ENCODE measurements at places on chromosomes 11 and 22.

DNA sequence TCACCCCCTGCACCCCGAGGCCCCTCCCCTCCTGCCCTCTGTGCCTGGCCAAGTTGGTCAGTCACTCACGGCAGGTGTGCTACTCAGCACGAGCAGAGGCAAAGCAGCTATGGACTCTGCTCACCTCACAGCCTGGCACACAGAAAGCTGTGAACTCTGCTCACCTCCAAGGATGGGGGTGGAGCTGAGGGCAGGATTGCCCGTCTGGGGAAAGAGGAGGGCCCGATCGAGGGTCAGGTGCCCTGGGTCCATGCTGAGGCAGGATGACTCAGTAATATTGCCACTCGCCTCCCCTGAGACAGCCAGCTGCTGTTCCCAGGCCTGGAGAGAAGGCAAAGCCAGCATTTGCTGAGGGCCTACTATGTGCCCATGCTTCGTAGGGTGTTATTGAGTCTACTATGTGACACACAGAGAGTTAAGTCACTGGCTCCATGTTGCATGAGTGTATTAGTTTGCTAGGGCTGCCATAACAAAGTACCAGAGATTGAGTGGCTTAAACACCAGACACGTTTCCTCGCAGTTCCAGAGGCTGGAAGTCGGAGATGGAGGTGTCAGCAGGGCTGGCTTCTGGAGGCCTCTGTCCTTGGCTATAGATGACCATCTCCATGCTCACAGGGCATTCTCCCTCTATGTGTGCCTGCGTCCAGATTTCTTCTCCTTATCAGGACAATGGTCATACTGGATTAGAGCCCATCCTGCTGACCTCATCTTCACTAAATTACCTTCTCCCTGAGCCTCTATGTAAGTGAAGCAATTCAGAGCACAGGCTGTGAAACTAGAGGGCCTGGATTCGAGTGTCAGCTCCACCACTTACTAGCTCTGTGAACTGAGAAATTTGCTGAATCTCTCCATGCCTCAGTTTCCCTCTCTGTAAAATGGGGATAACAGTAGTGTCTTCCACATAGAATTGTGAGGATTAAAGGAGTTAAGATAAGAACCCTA is 13.2 kb upstream of the TSKU start:
- no peak for DNase-seq

GRCh38 chr11:29629286-29629685 is 387.5 kb downstream of the KCNA4 start:
- no peak for DNase-seq

- peak; percentile 92 for DNase-seq
These were observed at the start of gene AP2A2 for GRCh38 chr11:925496-926301. Gene AP2A2 (plus strand): TSS chr11:925870. CDS start chr11:926022, 152 bp downstream.

DNA sequence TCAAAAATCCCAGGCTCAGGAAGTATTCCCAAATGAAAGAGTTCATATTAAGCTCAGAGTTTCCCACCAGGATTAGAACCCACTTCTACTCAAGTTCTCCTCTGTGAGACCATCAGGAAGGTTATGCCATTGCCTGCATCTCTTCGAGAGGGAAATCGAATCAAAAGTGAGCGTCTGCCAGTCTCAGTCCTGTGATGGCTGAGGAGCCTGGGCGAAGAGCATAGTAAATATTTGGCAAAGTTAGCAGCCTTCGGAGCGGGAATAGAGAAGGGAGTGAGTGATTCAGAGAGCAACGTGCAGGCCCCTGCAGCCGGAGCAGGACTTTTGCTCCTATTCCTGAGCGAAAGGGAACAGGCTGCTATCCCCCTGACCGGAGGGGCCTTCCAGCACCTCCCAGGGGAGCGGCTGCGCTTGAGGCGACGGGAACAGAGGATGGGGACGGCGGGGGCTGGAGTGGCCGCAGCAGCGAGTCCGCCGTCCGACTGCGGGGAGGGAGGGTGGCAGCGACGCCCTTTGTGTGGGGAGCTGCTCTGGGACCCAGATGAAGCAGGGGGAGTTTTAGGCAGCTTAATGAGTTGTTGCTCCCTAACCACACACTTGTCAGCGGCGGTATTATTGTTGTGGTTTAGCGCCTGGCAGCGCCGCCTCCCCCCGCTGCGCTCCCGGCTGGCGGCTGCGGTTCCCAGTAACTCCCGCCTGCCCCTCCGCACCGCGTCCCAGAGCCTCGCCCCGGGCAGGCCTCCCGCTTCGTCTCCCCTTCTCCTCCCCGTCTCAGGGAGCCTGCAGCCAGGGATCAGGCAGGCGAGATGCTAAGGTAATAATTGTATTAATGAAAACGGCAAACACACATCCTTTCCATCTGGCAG is 21.7 kb upstream of the NRGN start:
- DNase-seq, result peak; percentile 24

DNA sequence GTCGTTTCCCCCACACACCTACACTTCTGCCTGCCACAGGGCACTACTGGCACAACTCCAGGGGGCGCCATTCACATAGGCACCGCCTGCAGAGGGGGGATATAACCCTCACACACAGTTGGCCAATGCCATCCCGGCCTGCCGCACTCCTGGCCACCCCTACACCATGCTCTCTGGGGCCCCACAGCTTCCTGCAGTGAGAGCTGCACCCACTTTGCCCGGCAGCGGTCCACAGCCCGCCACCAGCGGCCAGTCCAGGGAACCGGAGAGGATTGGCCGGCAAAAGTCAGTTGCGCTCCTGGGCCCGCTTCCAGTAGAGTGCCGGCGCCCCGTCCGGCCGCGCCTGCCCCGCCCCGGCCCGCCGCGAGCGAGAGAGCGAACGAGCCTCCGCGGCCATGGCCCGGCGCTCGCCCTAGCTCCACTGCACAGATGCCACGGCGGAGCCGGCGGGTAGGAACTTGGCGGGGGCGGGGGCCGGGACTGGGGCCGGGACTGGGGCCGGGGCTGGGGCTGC is 25.6 kb upstream of the SUSD2 start:
- peak; percentile 51 for DNase-seq

DNA sequence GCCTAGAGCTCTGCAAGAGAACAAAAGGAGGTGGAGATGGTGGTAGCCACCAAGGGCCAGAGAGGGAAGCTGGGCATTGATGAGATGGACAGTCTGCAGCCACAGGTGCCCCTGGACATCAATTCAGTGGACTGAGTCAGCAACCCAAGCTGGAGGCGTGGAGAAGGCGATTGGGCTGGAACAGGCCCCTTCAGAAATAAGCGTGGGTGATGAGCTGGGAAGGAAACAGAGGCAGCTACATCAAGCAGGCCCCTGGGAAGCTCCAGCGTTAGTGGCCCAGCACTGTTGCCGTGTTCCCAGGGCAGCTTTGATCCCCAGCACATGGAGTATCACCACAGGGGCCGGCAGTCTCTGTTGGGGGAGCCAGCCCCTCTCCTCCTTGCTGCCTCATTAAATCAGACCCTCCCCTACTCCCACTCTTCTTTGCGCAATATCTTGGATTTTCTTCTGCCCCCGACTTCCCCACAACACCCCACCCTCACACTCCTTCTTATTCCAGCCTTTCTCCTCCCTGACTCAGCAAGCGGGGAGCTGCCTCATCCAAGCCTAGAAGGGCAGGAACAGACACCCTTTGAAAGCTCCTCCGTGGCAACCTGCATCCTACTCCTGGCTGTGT is 31.7 kb upstream of the OAF start:
- no peak for DNase-seq

DNA sequence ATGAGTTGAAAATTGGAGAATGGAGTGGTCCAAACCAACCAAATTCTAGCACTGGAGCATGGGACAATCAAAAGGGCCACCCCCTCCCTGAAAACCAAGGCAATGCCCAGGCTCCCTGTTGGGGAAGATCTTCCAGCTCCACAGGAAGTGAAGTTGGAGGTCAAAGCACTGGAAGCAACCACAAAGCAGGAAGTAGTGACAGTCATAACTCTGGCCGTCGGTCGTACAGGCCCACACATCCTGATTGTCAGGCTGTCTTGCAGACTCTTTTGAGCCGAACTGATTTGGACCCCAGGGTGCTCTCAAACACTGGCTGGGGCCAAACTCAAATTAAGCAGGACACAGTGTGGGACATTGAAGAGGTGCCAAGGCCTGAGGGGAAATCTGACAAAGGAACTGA is 80.5 kb upstream of the ADSL start:
- no peak for DNase-seq

GRCh38 chr22:31952472-31952871 is 8.1 kb downstream of the YWHAH start:
- DNase-seq, result no peak

- DNase-seq, result no peak
These were observed 3.2 kb downstream of the MAPK11 start for GRCh38 chr22:50266994-50267393.

- DNase-seq, result no peak
These were observed at the start of gene SLC25A18 for GRCh38 chr22:17562906-17563870. Gene SLC25A18 (plus strand): TSS chr22:17563498. CDS start chr22:17579945, 16,447 bp downstream.

- no peak for DNase-seq
These were observed 873 bp downstream of the OTOG start for GRCh38 chr11:17547932-17548331.

- no peak for DNase-seq
These were observed 262.8 kb upstream of the PLET1 start for GRCh38 chr11:112523477-112523876.

Data from activated CD8-positive, alpha-beta memory T cell treated with anti-CD3 and anti-CD28 coated beads, Interleukin-2, amount 50 U/mL, for 4 hours (primary cell).